ENCODE measurements at places on chromosomes 2 and 18.

DNA sequence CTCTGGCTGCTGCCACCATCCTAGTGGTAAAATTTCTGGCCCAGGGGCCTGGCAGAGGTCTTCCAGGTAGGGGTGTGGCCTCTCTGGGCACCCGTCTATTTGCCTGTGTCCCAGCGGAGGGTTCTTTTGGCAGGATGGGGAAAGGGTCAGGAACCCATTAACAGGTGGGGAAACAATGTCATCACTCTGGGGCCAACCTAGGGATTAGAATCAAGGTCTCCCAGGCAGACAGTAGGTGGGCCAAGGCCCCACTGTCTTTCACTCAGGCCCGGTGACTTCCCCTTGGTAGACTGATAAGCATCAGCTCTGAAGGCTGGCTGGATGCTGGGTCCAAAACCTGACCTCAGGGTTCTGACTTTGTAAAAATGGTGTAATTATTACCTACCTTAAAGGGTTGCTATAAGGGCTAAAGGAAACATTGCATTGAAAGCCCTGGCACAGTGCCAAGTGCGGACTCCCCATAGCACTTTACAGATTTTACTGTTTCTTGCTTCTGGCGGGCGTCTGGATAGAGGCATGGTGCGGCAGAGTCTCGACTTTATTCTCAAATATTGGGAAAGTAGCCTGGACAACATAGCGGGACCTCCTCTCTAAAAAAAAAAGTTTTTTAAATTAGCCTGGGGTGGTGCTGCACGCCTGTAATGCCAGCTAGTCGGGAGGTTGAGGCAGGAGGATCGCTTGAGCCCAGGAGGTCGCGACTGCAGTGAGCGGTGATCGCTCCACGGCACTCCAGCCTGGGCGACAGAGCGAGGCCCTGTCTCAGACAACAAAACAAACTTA, 2.2 kb downstream of the LBX2 start:
- no peak for DNase-seq

- no peak for DNase-seq
These were observed 84.5 kb downstream of the SEMA4F start for GRCh38 chr2:74738586-74738985.

- DNase-seq = peak; percentile 71
These were observed at the start of gene PER2 for GRCh38 chr2:238287737-238288649. TSS of gene PER2 (minus strand) at chr2:238288610. CDS start at chr2:238277936, 10,674 bp downstream.

GRCh38 chr2:159613651-159614285, 2.6 kb downstream of the BAZ2B start:
- DNase-seq = peak; percentile 9

DNA sequence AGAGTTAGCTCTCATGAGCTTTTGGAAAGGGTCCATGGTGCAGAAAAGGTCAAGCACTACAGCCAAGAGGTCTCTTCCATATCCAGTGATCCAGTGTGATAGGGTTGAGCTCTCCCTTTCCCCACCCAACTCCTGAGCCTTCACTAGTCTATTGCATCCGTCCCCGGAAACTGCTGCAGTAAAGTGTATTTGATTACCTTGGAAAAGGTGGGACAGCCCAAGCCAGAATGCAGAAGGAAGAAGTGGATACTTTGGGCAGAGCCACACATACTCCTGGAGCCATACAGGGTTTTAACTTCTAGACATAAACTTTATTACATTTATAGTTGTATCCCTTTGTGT, 3.6 kb downstream of the PNKD start:
- DNase-seq = no peak

GRCh38 chr2:231110551-231110950, 14.3 kb downstream of the HTR2B start:
- peak; percentile 50 for DNase-seq

- no peak for DNase-seq
These were observed 6.0 kb upstream of the IL1A start for GRCh38 chr2:112790305-112790704.

- no peak for DNase-seq
These were observed 90.7 kb downstream of the WDPCP start for GRCh38 chr2:63497576-63497975.

DNA sequence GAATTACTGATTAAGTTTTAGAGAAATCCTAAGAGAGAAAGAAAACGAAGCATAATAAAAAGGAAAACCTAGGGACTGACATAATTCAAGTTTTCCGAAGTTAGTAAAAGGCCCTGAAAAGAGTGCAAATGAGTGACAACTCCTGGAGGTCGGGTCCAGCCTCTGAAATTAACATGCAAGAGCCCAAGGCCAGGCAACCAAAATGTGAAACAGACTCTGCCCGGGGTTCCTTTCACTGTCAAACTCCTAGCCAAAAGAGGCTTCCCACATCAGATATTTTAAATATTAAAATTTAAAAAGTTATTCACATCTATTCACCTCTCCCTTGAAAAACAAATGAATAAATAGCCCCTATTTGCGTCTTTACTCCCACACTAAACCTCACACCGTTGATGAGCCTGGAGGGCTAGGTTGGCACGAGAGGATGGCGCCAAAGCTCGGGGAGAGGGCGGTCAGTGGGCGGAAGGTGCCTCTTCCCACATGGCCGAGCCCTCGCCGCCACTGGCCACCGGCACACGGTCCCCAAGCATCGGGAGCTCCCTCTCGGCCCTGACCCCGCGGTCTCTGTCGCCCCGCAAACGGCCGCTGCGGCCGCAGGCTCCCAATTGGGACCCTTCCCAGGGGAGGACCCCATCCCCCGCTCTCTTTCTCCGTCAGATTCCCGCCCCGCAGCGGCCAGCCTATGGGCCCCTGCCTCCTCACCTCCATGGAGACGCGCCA, 630 bp downstream of the PPM1G start:
- no peak for DNase-seq

DNA sequence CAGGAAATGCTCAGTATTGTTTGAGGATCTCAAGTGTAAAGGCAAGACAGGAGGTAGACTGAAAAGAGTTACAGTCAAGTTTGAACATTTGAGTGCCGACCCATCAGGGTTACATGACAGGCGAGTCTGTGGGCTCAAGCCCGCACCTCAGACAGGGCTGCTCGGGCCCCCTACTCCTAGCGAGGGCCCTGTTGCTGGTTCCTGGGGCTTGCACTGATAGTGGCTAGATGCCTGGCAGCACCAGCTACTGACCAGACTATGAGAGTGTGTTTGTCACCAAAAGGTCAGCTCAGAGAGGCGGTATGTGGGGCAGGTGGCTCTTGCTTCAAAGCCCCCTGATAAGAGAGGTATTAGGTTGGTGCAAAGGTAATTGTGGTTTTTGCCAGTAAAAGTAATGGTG, 35.6 kb upstream of the CYP27C1 start:
- no peak for DNase-seq

- DNase-seq = no peak
These were observed 35.9 kb downstream of the NCK2 start for GRCh38 chr2:105780606-105781005.

- DNase-seq = no peak
These were observed 71.4 kb downstream of the ZEB2 start for GRCh38 chr2:144448389-144449027.

GRCh38 chr2:189466656-189467055, 25.4 kb downstream of the WDR75 start:
- DNase-seq = peak; percentile 36

DNA sequence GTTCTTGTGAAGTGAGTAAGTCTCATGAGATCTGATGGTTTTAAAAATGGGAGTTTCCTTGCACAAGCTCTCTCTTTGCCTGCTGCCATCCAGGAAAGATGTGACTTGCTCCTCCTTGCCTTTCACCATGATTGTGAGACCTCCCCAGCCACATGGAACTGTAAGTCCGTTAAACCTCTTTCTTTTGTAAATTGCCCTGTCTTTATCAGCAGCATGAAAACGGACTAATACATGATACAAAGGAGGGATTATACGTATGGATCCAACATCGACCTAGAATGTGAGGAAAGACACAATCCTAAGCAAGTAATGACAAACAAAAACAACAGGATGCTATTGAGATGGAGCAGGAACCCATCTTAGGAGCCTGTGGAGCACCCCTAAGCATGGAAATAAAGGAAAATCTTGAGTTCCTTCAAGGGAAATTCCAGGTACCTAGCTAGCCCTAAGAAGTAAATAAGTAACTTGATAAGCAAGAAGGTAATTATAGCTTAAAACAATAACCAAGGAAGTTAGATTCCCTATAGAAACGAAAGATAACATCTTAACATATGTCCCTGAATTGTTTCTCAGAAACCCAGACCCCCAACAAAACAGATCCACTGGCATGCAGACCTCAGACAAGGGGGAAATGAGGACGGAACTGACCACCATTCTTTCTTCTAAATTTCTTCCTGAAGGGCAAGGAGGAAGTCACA, 1.5 kb upstream of the TNFRSF11A start:
- DNase-seq = no peak

DNA sequence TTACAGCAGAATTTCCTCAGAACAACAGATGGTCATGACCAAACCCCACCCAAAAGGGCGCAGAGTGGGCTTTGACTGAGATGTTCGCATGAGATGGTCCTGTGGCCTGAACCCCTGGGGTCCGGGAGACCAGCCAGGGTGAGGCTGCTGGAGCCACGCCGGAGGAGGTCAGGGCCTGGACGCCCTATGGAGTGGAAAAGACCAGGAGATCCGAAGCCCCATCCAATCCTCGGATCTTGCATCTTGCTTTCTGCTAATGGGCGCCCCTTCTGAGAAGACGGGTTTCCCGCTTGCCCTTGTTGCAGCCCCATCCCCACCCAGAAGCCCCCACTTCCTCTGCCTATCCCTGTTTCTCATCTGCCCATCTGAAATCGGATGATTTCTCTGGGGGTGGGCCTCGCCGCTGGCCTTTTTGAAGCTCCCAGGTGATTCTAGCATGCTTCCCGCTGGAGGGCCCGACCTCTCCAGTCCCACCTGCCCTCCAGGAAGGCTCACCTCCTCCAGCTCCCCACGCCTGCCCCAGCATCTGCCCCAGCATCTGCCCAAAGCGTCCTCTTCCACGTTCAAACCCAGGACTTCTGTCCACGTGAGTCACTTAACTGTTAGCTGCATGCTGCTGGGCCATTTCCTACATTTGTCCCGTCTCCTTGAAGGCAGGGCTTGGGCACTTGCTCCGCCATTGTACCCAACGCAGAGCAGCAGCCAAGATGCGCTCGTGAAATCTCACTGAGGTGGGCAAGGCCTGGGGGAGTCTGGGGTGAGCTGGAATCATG, 4.3 kb upstream of the CNDP1 start:
- no peak for DNase-seq

- DNase-seq = no peak
These were observed 17.8 kb downstream of the CFAP210 start for GRCh38 chr2:169676357-169676756.

DNA sequence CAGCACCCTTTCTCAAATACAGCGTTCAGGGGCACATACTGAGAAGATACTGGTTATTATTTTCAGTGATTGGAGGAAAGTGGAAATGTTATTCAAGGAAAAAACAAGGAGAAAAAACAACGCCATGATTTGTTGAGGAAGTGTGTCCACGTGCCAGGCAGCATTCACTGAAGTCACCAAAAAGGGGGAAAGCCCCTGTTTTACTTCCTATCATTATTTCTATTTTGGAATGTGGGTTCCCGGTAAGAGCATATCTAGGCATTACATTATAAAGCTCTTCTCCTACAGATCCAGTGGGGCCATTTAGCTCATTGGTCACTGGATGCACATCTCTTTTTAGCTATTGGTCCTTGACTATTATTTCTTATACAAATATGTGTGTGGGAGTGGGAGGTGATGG, 518.7 kb downstream of the TXNL1 start:
- DNase-seq = no peak

- no peak for DNase-seq
These were observed 138.7 kb downstream of the RAB3GAP1 start for GRCh38 chr2:135190799-135191198.

GRCh38 chr2:226446406-226447001, 353.1 kb downstream of the IRS1 start:
- peak; percentile 90 for DNase-seq

- DNase-seq = no peak
These were observed 47.9 kb downstream of the KIF5C start for GRCh38 chr2:148922776-148923475.

- DNase-seq = no peak
These were observed 61.9 kb upstream of the ALPP start for GRCh38 chr2:232316461-232317330.

- DNase-seq = peak; percentile 45
These were observed 216.6 kb downstream of the RTP5 start for GRCh38 chr2:242085941-242086621.

DNA sequence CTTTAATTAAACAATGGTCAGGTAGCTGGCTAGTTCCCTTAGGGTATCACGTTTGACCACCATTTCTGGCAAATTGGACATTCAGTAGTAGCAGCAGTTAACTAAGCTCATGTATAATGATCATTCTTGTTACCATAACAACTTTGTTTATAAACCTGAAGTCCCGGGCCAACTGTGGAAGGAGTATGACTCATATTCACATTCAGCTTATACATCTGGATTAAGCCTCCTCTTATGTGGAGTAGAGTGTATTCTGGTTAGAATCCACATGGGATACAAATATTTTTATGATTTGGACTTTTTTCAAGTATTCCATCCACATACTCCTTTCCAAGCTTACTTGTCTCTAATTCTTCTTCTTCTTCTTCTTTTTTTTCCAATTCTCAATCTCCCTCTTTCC, 70.3 kb upstream of the ZSWIM2 start:
- peak; percentile 88 for DNase-seq

- no peak for DNase-seq
These were observed 641.9 kb downstream of the ZEB2 start for GRCh38 chr2:143877876-143878530.

DNA sequence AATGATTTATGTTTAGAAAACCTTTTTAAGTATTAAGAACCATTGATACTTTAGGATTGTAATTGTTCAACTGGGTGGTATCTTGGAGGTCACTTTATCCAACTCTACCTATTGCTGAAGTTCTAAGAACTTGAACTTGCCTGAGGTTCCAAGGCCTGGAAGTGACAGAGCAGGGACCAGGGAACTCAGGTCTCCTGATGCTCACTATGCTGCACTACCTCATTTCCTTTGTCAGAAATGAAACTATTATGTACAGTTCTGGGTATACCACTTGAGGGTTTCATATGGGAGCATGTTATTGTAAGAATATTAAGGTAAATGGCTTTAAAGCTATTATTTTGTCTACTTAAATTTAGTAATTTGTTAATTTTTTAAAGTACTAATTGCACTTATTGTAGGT, 3.0 kb downstream of the MBD5 start:
- DNase-seq = no peak

DNA sequence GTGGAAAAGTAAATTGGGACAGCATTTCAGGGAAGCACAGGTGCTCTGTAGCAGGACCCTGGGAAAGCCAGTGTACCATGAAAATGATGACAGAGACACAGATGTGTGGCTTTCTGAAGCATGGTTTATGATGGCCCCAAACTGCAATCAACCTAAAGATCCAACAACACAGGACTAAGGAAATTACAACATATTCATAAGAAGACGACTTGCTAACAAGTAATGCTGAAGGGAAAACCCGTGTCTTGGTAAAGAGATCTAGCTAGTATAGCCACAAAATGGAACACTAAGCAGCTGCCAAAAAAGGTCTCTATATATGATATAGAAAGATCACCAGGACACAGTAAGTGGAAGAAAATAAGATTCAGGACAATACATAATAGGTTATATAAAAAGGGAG, 53.2 kb downstream of the UXS1 start:
- DNase-seq = no peak

GRCh38 chr2:21812766-21813165, 689.0 kb downstream of the TDRD15 start:
- no peak for DNase-seq
